Fibroblast of the aortic adventitia (primary cell): ENCODE measurements at places on chromosomes 2 and 18.

DNA sequence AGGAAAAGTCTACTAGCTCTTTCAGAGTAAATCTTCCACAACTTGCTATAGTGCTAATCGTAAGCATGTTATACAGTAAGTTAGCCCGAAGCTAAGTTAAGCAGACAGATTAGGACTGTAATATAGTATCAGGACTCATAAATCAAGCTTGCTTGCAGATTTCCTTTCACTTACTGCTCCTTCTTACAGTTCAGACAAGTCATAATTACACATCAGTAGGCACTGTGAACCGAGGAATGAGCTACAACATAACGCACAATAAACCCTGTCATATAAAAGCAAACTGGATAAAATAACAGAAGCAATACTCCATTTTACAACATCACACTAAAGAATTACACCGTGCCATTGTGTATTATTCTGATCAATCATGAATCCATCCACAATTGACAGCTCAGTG is 832.6 kb upstream of the ZEB2 start:
- no peak for DNase-seq

DNA sequence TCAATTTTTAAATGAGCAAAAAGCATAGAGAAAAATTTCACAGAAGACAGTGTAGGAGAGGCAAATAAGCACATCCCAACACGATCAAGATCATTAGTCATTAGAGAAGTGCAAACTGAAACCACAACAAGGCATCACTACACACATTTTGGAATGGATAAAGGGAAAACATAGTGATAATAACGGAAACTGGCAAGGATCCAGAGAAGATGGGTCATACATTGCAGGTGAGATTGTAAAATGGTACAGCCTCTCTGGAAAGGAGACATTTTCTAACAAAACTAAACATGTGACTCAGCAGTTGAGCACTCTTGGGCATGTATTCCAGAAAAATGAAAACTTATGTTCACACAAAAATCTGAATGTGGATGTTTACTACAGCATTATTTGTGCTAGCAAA is 98.3 kb upstream of the TMEM17 start:
- peak; percentile 13 for DNase-seq

GRCh38 chr2:120857931-120858330 is 122.3 kb downstream of the GLI2 start:
- no peak for DNase-seq

DNA sequence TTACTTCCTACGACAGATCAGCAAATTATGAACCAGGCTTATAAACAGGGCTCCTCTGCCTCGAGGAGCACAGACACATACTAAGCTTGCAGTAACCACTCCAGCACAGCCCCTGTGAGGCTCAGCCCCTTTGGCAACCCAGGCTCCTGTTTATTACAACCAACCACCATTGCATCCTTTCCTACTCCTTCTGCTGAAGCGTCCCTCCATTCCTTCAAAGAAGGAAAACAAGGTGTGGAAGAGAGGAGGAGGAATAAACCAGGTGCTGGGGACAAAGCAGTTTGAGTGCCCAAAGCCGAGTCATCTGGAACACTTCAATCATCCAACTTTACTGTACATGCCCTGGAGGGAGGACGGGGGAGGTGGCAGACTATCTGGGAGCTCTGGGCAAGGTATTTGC is 87.2 kb upstream of the MGAT4A start:
- DNase-seq = no peak

GRCh38 chr18:36064027-36064808 is 3.1 kb downstream of the RPRD1A start:
- DNase-seq = no peak

DNA sequence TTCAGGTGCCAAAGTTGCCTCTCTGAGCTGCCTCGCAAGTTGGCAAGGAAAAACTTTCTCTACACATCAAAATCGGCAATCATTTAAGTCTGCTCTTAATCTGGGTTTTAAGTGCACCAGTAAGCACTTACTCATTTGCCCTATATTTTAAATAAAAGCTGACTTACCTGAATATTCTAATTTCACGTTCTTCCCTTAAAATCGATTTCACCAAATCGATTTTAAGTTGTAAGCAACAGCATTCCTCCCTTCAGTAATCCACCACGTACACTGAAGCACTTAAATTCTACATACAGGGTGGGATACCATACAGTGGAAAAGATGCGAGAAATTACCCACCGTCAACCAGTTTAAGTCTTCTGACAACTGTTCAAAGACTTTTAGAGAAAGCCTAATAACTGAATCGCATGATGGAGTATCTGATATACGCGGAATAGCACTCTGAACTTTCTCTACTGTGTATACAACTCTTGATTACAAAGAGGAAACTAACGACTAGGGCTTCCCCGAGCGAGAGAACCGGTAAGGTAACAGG is 1.6 kb downstream of the PPP3R1 start:
- DNase-seq = no peak

GRCh38 chr2:229431327-229431954 is 160.4 kb upstream of the PID1 start:
- peak; percentile 86 for DNase-seq

DNA sequence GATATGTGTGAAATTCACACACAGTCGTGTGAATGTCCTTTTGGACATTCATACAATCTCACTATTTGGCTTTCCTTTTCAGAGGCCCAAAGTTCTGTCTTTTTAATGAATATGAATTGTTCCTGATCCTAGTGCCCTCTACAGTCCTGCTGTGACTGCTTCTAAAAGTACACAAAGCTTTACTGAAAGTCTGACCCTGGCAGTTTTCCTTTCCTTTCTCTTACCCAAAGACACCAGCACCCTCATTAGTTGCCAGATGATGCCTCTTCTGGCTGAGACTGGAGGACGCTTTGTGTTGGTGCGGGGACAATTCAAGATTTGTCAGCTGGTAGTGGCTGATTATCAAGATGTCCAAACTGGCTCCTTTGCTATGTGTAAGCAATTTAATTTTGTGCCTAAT is 81.8 kb upstream of the CDCA7 start:
- no peak for DNase-seq

- peak; percentile 58 for DNase-seq
These were observed 102.9 kb upstream of the SLC8A1 start for GRCh38 chr2:40554665-40555294.

GRCh38 chr2:164877169-164877568 is 35.5 kb upstream of the COBLL1 start:
- DNase-seq = no peak

GRCh38 chr18:70523792-70524182 is 234.9 kb downstream of the SOCS6 start:
- DNase-seq = no peak

DNA sequence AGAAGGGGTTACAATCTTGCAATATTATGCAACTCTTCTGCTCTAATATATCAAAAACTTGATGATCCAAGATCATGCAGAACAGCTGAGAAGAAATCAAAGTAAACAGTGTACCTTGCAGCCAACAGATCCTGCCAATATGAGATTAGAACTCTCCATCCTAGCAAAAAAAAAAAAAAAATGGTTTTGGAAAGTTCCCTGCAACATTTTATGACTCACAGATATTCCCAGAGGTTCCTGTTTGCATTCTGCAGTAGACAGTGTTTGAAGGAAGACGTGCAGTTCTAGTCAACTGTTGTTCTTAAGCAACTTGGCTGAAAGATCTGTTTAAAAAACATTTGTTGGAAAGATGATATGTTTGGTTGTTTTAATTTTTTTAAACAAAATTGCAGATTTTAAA is 103.6 kb upstream of the WDR75 start:
- peak; percentile 96 for DNase-seq

DNA sequence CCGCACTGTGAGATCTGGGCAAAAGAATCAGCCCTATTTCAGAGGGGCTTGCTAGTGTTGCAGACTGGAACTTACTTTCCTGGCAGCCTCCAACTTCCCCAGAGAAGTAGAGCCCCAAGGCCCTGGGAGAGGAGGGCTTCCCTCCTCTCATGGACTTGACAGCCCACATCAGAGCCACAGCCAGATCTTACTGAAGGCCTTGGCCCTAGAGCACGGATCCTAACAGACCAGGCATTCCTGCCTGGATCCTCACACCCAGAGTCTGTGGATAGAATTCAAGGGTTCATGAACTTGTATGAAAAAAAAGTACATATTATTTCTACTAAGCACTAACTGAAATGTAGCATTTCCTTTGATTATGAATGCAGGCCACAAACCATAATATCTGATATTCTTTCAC is 8.3 kb downstream of the WIPF1 start:
- peak; percentile 69 for DNase-seq

DNA sequence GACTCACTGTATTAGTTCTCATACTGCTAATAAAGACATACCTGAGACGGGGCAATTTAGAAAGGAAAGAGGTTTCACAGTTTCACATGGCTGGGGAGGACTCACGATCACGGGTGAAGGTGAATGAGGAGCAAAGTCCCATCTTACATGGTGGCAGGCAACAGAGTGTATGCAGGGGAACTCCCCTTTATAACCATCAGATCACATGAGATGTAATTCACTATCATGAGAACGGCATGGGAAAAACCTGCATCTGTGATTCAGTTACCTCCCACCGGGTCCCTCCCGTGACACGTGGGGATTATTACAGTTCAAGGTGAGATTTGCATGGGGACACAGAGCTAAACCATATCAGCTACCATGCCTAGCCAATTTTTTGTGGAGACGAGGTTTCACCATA is 168.2 kb downstream of the NEDD4L start:
- no peak for DNase-seq

- no peak for DNase-seq
These were observed 17.1 kb downstream of the SNRPD1 start for GRCh38 chr18:21629089-21629832.

DNA sequence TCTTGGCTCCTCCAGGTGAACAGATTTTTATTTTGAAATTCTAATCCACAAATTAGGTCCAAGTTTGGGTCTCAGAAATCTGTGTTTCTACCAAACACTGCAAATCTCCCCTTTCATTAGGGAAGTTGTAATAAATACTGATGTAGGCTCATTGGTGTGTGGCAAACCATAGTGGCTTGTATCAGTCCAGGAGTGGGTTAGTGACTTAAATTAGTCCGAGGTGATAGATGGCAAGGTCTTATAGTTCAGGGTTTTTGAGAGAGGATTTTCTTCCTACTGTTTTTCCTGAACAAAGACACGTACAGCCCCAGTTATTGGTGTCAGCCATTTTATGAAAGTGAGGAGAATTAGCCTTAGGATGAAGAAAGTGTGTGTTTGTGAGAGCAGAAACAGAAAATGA is 74.6 kb downstream of the RPRM start:
- no peak for DNase-seq

GRCh38 chr2:44705876-44706480 is 235.5 kb upstream of the SIX3 start:
- DNase-seq = no peak

GRCh38 chr18:10088734-10089133 is 174.9 kb downstream of the VAPA start:
- no peak for DNase-seq

- no peak for DNase-seq
These were observed 60.6 kb downstream of the DDX1 start for GRCh38 chr2:15652252-15652651.

GRCh38 chr2:120381661-120382060 is 35.7 kb downstream of the INHBB start:
- DNase-seq = no peak

- DNase-seq = peak; percentile 92
These were observed 988.2 kb upstream of the CDH2 start for GRCh38 chr18:29164993-29165599.

GRCh38 chr18:48616484-48617255 is 77.8 kb downstream of the CTIF start:
- DNase-seq = peak; percentile 82

- peak; percentile 91 for DNase-seq
These were observed 159.5 kb downstream of the COL6A3 start for GRCh38 chr2:237254369-237254861.

- no peak for DNase-seq
These were observed 345.6 kb downstream of the MYCN start for GRCh38 chr2:16285813-16286510.

- no peak for DNase-seq
These were observed 117.6 kb downstream of the BCL2L11 start for GRCh38 chr2:111238296-111238695.

DNA sequence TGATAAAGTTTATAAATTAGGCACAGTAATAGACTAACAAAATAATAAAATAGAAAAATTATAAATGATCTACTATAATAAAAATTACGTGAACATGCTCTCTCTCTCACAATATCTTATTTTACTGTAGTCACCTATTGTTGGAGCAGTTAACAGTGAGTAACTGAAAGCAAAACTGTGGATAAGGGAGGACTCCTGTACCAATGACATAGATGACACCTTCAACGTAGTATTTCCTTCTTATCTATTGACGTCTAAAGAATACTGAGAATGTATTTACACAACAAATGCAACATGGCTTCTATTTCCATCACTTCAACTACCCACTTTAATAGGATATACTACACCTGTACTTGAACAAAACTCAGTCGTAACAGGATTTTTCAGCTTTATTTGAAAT is 31.5 kb downstream of the HNRNPLL start:
- DNase-seq = no peak

GRCh38 chr2:181106789-181107627 is 126.6 kb downstream of the UBE2E3 start:
- DNase-seq = peak; percentile 84

DNA sequence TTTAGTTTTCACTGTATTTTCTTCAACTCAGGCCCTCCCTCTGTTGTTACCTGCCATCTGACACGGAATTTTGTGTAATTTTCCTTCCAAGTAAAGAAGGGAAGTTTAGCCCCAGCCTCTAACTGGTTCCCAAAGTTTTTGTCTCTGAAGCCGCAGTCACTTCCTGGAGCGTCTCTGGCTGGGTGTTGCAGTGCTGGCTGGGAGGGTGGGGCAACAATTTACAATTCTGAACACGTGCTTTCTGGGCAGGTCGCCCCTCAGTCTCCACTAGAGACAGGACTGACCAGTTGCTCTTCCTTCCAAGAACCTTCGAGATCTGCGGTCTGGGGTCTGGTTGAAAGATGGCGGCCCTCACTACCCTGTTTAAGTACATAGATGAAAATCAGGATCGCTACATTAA is 3.5 kb downstream of the CNDP2 start:
- DNase-seq = peak; percentile 56

- DNase-seq = no peak
These were observed 415.5 kb downstream of the MEIS1 start for GRCh38 chr2:66850376-66850775.

GRCh38 chr2:75476761-75477160 is 84.0 kb downstream of the EVA1A start:
- peak; percentile 20 for DNase-seq
